ENCODE measurements at places on chromosomes 7 and 10.

DNA sequence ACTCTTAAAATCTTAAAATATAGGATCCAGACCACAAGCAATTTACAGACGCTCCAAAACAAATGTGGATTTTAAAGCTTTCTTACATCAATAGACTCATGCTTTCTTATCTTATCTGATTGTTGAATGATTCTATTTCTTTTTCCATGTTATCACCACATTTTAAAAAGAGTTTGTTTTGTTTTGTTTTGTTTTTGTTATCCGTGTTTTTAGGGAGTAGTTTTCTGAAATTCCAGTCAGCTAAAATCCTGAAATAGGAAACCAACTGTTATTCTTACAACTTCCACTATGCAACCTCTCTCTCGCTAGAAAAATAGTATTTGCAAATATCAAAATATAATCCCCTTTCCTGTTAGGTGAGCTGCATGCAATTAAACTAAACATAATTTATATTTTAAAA, 251.0 kb downstream of the PCDH15 start:
- no peak for DNase-seq

DNA sequence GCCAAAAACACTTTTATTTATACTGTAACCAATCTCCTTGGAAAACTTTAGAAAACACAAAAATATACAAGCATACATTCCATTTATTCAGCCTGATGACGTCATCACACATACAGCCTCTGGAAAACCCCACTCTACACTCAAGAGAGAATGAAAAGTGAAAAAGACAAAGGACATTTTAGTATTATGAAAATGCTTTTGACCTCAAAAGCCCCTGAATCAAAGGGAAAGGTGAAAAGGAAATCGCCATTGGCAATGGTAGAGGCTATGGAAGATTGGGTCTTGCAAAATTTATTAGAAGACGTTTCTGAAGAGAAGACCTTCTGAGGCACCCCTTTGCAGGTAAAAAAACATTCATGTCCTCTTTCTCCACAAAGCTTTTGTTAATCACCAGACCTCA, 82.9 kb upstream of the STRIP2 start:
- DNase-seq = no peak

DNA sequence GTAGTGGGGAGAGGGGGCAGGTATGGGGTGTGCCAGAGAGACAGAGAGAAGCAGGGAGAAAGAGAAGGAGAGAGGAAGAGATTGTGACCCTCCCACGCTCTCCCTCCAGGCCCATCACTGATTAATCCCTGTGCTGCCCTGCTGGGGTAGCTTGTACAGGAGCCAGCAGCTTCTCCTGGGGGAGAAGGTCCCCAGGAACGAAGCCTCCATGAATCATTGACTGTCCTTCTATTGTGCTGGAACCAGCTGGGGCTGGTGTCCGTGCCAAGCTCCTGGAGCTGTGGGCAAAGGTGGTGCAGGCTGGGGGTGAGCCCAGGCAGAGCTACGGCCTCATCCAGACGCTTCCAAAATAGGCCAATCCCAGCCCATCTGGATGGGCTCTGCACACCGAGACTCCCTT, 20.9 kb downstream of the AQP1 start:
- no peak for DNase-seq

DNA sequence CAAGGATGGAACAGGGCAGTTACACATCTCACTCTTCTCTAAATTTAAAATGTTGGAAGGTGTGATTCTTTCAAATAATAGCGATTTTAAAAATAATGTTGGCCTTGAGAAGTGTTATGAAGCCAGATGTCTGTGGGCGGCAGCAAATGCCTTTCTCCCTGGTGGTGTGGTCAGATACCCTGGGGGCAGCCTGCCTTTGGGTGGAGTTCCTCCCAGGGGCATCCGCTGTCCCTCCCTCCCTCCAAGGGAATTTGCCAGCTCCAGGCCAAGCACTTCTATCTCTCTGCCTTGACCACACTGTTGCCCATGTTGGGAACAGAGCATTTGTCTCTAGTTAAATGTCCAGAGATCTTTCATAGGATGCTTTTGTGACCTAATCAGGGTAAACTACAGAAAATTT, 121.4 kb downstream of the POU6F2 start:
- no peak for DNase-seq

DNA sequence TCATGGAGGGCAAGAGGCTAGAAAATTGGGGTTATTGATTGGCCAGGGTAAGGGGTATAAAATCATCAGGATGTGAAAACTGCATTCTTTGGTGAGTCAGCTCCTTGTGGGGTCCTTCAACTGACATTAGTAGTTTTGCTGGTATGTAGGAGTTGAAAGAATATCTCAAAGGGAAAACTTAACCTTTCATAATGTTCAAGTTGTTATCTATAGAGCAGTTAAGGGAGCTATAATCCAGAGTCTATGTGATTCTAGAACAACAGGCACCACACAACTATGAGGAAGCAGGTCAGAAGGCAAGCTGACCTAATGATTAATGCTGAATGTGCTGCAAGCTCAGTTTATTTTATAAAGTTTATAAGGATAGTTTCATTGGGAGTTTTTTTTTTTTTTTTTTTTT, 13.7 kb downstream of the PRPS1L1 start:
- DNase-seq = no peak

DNA sequence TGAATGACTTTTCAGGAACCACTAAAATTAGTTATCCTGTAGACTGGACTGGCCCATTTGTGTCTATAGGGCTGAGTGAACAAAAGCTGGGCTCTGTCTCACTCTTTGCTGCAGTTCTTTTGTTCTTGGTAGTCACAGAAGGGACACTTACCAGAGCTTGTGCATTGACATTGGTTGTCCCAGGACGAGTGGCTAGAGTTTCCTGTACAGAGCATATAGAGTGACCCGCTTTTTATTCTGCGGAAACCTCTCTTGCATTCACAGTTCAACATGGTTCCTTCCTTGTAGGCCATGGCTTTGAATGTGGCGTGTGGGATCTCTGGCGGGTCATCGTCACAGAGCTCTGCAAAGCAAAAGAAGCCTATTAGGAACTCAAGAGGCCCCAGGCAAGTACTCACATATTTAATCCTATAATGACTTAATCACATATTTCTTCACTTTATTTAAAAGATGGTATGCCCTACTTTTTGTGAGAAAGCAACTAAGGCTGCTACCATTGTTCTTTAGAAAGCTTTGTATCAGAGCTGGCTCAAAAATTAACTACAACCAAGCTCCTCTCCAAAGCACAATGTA, 36.4 kb downstream of the IL2RA start:
- DNase-seq = no peak

DNA sequence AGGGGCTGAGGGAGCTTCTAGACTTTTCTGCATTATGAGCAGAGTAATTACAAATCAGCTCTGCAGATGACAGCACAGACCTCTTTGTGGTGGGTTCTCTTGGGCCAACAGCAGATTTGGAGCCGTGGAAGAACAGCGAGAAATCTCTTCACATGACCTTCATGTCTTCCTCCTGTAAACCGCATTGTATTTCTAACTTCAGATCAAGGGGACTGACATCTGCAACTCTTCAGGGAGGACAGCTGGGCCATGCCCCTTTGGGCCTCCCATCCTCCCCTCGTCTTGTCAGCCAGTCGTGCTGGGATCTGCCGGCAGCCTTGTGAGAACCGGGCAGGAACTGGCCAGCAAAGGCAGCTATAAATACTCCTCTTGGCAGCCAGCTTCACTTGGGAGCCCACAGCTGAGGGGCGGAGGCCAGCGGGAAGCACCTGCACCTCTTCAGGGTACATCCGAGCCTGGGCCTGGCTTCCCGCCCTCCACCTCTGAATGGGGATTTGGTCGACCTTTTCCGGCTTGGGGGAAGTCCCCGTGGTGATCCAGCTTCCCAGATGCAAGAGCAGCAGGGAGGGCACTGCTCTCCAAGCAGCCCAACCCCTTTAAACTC, 54.7 kb downstream of the STEAP1B start:
- peak; percentile 9 for DNase-seq

GRCh38 chr10:89503652-89504370, 31.6 kb downstream of the SLC16A12 start:
- peak; percentile 32 for DNase-seq

DNA sequence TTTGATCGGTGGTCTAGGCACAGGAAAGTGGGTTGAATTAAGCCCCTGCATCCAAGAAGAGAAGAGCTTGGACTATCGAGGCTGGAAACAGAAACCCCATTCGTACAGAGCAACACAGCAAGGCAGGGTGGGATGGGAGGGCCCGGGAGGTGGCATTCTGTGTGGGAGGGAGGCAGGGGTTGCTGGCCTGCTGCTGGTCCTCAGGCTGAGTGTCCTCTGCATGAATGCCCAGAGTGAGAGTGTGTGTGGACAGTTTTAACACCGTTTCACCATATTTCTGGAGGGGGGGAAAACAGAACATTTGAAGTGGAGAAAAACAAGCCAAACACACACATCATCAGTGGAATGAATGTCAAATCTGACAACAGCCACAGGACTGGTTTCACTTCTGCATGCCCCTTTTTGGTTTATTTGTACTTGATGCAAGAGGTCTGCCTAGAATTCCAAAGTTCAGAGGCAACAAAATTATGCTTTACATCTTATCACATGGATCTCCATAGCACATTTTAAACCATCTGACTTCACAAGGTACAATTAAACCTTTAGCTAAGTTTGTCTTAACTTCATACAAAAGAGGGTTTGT, 11.1 kb upstream of the ENO4 start:
- DNase-seq = no peak

GRCh38 chr10:133356549-133357284, 1.1 kb downstream of the FUOM start:
- DNase-seq = peak; percentile 23

- no peak for DNase-seq
Measured at GRCh38 chr10:89690027-89690426, 11.4 kb upstream of the KIF20B start.

DNA sequence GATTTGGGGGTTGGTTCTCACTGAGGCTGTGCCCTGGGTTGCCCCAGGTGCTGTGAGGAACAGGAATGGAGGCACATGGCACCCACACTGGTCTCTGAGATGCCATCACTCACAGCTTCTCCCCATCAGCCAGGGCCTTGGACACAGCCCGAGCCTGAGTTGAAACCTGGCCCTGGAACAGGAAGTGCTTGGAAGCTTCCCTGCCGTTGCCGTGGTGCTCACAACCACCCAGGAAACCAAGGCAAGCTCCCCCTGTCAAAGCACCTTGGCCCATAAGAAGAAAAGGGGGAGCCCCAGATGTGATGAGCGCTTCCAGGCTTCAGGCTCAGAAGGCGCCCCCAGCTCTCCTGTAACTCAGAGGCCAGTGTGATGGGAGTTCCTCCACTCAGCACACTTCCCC, at the start of gene BTBD16:
Gene BTBD16, plus strand, starts transcription at position 221 of the 400 bp plus-strand sequence. CDS start 3,786 bp downstream, outside the sequence.
- DNase-seq = no peak

DNA sequence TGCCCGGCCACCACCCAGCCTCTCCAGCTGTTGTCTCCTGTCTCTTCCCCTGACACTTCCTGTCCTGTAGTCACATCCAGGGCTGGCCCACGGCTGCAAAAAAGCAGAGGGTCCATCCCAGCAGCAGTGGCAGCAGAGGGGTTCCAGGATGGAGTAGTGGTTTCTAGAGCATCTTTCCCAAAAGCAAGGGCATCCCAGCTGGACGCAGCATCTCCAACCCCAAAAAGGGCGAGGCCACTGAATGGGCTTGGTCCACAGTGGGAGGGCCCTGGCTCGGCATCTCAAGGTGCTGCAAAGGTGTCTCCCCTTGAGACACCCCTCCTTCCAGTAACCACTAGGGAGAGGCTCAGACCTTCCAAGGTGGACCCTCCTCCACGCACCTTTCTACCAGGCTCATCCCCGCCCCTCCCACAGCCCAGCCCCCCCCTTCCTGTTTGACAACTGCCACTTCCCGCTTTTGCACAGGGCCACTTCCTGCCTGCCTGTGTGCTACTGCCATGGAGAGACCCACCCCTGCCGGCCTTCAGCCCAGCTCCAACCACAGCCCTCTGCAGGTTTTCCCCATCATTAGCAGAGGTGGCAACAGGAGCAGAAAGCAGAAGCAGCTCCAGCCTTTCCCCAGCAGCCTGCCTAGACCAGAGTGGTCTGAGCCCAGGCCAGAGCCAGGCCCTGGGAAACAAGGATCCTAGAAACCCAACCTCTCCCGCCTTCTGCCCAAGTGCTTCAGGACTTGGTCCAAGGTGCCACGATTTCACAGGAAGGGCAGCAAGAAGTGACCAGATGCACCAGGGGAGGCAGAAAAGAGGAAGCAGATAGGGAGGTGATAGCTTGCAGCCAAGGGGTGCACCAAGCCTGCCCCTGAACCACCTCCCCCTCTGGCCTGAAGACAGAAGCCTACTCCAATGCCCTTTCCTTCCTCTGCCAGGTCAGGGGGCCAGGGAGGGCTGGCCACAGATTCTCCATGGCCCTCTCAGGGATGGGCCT, 8.6 kb downstream of the CAMK2G start:
- peak; percentile 64 for DNase-seq

GRCh38 chr10:104501864-104502579, 139.1 kb upstream of the SORCS3 start:
- DNase-seq = no peak

DNA sequence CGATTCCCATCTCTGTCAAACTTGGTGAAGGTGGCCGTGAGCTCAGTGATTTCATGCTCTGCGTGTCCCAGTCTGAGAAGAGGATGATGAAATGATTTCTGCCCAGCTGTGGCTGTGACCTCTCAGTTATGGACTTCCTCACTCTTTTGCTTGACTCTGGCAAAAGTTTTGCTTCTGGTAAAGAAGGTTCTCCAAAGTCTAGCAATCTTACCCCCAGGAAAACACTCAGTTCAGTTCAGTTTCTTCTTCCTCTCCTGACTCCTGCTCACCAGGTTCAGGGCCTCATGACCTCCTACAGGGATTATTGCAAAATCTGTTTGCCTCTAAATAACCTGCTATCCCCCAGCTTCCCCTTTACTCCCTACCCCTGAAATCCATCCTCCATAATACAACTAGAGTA, 4.9 kb upstream of the BLOC1S2 start:
- no peak for DNase-seq

- DNase-seq = no peak
Measured at GRCh38 chr7:18570890-18571478, 75.4 kb downstream of the HDAC9 start.

GRCh38 chr7:41956705-41957104, 253.8 kb upstream of the INHBA start:
- no peak for DNase-seq

GRCh38 chr10:50610368-50610767, 13.4 kb downstream of the SGMS1 start:
- no peak for DNase-seq

DNA sequence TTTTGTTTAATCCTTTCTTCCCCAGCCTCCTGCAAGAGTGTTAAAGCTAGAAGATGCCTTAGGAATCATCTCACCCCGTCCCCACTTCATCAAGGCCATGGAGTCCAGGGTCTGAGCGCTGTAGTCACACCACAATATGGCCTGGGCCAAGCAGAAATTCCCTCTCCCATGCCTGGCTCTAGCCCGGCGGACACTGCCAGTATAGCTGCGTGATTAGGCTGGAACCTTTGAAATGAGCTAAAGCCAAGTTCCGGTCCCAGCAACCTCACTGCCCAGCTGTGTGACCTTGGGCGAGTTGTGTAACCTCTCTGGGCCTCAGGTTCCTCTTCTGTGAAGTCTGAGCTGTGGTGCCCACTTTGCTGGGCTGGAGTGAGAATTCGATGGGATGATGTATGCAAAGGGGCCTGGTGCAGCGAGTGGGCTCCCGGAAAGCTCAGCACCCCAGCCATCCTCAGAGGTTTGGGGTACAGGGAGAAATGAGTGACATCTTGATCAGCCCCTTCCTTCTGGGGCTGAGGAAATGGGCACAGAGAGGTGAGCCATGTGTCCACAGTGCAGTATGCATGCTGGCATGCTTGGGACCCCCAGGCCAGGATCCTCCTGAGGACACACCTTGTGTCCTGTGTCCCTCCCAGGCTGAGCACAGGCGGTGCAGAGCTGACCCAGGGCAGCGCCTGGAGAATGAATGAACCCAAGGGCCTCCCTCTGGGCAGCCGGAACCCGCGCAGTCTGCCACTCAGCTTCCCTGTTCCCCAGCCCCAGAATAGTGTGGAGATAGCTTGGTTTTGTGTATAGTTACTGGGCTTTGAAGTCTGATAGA, 118.6 kb downstream of the ZMIZ1 start:
- DNase-seq = no peak

GRCh38 chr7:46649876-46650275, 728.8 kb upstream of the IGFBP3 start:
- no peak for DNase-seq
